ENCODE measurements at places on chromosomes 13 and 19.

GRCh38 chr13:39119422-39119821 is 81.2 kb downstream of the NHLRC3 start:
- DNase-seq = no peak

DNA sequence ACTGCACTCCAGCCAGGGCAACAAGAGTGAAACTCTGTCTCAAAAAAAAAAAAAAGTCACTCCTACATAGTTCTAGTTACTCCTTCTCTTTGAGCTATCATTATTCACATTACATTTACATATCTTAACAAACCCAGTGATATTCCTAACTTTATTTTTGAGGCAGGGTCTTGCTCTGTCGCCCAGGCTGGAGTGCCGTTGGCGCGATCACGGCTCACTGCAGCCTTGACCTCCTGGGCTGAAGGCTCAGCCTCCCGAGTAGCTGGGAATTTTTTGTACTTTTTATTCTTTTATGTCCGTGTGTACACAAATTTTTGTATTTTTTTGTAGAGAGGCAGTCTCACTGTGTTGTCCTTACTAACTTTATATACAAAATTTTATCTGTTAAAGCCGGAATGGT is 587 bp upstream of the RPS15 start:
- no peak for DNase-seq

GRCh38 chr13:109654341-109655205 is 131.8 kb downstream of the IRS2 start:
- no peak for DNase-seq

GRCh38 chr19:39142630-39143029 is 17.0 kb downstream of the PAK4 start:
- DNase-seq = no peak

- DNase-seq = no peak
Observed at GRCh38 chr19:16073988-16074387, 2.3 kb upstream of the TPM4 start.

DNA sequence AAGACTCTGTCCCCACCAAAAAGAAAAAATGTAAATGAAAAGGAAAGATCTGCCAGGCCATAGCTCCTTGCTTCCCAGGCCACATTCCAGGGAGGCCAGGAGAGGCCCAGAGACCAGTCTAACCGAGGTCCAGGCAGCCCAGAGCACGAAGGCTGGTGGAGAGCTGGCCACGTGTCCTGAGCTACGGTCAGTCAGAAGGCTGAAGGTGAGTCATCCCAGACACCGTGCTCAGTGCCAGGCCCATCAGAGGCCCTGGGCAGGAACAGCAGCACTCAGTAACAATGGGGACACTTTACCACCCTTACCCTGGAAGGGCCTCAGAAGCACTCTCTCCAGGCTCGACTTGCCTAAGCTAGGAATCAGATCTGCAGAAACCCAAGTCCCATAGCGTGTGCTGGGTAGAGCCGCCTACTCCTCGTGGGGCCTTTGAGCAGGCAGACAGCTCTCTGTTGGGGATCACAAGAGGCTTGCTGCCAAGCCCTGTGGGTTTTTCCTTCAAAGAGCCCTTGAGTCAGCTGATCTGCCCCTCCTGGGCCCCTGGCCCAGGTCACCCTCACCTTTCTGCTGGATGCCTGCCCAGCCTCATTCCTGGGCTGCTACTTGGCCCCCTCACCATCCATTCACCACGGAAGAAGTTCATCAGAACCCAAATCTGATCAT is 11.6 kb upstream of the DNMT1 start:
- no peak for DNase-seq

DNA sequence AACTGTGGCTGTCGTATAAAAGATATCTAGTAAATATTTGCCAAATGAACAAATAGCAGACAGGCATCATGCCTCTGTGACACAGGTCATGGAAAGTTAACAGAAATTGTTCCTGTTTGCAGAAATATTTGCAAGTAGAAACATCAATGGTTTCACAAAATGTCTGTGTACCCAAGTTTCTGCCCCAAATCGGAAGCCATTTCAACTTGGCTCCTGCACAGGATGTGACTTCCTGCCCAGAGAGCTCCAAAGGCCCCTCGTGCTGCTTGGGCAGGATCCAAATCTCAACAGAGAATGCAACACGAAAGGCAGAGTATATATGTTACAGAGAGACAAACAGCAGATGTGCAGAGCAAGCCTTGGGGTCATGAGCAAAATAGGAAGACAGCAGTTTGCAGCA is 95.5 kb upstream of the SERP2 start:
- no peak for DNase-seq

DNA sequence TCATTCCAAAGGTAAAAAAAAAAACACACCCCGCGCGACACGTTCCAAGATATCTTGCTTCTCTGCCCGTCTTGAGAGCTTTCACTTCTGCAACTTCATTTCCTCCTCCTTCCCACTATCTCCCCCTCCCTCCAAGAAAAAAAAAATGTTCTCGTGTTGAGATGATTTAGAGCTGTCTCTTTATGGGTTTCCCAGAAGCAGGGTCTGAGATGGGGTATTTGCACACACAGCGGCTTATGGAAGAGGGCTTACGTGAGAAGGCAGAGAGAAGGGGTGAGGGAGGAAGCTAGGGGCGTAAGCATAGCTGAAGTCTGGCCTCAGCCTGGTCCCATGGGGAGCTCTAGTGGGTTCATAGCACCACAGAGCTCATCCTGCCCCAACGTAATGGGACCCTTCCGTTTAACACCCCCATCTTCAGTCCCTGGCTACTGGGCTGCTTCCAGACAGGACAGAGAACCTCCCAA is 31.3 kb upstream of the USE1 start:
- no peak for DNase-seq

- DNase-seq = no peak
Observed at GRCh38 chr13:70098669-70099068, 9.0 kb upstream of the ATXN8OS start.

DNA sequence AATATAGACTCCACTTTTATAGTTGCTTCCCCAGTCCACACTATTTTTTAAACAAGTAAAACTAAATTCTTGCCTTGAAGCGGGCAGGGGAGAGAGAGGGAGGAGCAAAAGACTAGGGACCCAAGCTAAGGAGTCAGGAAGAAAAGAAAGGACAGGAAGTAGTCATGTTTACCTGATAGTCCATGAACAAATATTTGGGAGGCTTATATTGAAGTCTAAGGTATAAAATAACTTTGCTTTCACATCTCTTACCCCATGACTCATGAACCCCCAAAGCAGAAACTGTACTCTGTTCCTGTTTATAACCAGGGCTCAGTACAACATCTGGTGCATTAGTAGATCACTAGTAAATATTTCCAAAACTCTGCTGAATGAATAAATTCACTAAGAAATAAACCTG is 67.3 kb downstream of the ZAR1L start:
- DNase-seq = no peak

DNA sequence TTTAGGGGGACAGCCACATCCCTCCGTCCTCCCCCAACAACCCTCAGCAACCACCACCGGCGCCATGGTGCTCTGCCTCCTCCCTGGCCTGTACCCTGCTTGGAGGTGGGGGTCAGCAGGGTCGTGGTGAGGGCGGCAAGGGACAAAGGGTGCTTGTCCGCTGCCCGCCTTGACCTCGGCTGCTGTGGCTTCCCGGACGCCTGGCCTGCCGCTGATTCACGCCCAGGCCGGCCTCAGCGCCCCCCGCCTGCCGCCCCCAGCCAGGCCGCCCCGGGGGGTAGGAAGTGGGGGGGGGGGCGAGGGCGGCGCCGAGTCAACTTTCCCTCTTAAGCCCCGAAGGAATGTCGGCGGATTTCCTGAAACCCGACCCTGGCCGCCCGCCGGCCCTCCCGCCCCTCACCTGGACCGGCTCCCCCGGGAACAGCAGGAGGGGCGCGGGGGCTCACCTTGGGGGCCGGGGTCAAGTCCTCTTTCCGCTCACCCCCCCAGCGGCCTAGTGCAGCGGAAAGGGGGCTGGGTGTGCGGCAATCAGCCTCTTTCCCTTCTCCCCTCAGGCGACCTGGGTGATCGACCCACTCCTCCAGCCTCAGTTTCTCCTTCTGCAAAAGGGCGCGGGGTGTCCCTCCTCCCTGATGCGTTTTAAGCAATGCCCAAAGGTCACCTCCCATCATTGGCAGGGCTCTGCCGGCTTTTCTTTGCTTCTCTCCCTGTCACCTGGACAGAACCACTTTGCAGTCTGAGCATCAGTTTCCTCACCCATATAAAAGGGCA is 1.9 kb upstream of the TMEM59L start:
- DNase-seq = no peak

DNA sequence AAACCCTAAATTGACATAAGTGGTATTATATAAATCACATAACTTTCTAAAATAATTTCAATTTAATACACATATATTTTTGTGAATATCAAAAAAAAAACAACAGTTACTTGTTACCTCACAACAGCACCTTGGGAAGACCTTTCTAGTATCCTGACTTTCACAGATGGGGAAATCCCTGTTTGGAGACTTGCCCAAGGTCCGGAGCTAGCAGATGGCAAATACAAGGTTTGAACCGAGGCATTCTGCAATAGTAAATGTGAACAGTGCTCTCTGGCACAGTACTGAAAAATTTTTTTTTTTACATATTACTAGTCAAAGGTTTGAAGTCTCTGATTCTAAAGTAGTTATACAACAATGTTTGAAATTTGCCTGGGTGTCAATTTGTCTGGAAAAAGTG is 104.5 kb downstream of the SUCLA2 start:
- no peak for DNase-seq

GRCh38 chr13:107065036-107065435 is 497.1 kb upstream of the ARGLU1 start:
- DNase-seq = no peak

DNA sequence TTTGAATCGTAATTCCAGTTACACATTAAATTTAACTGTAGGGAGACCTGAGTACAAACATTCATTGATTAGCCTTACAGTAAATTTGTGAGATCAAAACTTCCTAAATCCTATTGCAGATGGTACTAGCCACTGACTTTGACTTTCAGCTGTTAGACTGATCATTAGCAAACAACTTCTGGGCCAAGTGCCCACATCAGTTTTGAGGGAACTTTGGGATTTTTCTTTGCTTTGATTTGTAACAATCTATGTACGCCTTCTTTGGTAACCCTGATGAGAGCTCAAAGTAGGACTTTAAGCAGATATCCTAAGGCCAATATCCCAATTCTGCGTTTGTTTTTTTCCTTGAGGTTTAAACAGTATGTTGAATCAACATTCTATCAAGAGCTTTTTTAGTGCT is 131.5 kb downstream of the DLEU7 start:
- no peak for DNase-seq

DNA sequence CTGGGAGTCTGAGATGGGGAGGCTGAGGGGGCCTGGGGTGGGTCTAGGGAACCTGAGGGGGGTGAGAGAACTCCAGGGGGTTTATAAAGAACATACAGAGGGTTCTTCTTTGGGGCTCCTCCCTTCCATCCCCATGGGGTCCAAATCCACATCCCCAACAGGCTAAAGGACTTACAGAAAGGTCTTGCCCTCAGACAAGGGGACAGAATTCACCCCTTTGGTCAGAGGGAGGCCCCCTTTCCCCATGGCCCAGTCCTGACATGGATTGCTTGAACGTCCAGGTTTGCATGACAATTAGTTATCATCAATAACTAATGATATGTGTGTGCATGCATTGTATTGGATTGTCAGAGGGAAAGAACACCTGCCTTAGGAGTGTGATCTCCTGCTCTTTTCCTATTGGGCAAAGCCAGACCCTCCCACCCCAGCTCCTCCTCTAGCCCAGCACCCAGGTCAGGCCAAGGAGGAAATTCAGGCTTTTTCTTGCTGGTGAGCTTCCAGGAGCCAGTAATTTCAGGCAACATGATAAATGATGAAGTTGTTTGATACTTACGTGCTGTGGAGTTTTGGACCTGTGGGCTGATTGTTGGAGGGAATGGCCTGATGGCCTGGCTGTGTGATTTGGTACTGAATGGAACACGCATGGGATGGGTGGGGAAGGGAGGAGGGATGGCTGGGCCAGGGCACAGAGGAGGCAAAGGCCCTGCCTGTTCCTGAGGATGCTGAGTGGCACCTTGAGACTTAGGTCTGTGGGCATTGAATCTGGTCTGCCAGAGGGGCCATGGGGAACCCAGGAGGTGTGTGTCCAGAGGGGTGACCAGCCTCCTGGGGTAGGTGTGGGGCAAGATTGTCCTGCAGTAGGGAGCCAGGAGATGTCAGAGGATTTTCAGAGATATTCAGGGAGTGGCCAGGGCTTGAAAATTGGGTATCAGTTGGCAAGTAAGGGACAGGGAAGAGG is 1.1 kb downstream of the KLHL26 start:
- DNase-seq = peak; percentile 69

- no peak for DNase-seq
Observed at GRCh38 chr19:21749090-21749489, 18.3 kb downstream of the ZNF100 start.

DNA sequence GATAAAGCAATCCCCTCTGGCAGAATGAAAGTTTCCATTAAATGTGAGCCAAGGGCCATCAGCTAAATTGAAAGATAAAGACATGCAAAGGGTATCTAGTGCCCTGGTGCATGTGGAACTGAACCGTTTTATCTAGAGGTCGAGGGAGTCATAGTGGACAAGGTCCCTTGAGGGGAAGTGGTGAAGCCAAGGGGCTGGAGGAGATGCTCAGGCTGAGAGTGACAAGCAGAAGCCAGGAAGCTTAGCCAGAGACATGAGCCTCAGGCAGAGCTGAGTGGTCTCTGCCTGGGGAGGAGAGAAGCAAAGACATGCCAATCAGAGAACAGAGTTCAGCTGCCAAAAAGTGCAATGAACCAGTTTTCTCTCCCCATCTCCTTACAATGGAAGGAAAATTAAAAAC is 68.1 kb upstream of the SLC10A2 start:
- DNase-seq = no peak

GRCh38 chr13:72523593-72523992 is 203.8 kb downstream of the MZT1 start:
- no peak for DNase-seq

DNA sequence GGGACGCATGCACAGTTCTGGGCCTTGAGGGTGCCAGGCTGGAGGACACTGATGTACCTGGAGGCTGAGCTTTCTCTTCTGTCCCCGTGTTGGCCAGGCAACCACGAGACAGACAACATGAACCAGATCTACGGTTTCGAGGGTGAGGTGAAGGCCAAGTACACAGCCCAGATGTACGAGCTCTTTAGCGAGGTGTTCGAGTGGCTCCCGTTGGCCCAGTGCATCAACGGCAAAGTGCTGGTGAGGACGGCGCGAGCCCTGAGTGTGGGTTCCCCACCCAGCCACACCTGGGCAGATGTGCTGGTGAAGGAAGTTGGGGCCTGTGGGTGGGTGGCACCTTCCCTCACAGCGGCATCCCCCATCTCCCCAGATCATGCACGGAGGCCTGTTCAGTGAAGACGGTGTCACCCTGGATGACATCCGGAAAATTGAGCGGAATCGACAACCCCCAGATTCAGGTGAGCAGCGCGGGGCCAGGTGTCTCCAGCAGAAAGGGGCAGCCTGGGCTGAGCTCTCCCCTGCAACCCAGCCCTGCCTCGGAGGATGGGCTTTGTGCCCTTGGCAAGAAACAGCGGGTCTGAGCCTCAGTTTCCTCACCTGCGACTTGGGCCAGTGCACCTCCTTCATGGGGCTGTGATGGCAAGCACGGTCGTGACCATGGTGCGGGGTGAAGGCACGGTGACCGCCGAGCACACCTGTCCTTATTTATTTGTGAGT is 26.2 kb downstream of the CCDC8 start:
- no peak for DNase-seq

DNA sequence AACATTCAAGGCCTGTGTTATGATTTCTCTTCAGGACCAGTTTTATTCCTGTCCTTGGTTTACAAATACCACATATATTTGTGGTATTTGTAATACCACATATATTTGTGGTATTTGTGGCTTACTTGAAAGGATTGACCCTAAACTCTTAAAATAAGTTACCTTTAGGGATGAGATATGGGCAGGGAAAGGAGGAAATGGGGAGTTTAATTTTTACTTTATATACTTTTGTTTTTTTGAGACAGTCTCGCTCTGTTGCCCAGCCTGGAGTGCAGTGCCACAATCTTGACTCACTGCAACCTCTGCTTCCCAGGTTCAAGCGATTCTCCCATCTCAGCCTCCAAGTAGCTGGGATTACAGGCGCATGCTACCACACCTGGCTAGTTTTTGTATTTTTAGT is 2.3 kb upstream of the TGDS start:
- DNase-seq = no peak
